ENCODE measurements at places on chromosomes 4 and X. TPM values are rescaled to one million over a fixed set of nuclear protein-coding genes. Genes with fewer than 3 reads are reported as not detected.

DDX53 gene
- total RNA-seq, result not detected

PRDM8 gene
- total RNA-seq, result 8.8 TPM

ING2 gene
- total RNA-seq, result 12.7 TPM

RADX gene
- 2.5 TPM for total RNA-seq

MAGEA3 gene
- total RNA-seq, result not detected

ANXA10 gene
- total RNA-seq, result 62.9 TPM

ZAR1 gene
- not detected for total RNA-seq

RRH gene
- not detected for total RNA-seq

PIGA gene
- total RNA-seq, result 11.8 TPM
